Kidney glomerular epithelial cell (primary cell): ENCODE measurements at places on chromosomes 6 and 20.

DNA sequence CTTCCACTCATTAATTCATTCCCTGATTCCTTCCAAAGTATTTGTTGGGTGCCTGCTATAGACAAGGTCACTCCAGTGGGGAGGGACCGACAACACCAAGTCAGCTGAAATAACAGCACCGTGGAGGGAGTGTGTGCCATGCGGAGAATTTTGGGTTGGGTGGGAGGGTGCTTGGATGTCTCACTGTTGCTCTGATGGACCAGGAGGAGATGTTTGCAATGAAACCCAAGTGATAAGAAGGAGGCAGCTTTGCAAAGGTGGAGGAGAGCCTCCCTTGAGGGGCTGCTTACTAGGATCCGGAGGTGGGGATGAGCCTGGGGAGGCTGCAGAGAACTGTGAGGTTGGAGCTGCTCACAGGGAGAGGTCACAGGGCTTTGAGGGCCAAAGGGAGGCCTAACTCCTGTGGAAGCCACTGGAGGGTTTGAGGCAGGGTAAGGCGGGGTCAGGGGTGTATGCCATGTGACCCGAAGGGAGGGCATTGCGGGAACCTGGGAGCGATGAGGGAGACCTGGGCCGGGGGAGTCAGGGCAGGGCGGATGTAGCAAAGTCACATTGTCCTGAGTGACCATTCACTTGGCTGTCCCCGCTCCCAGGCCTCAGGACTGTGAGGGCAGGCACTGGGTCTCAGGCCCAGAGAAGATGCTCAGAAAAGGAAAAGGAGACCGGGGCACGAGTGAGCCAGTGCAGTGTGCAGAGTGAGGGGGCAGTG lies 124.5 kb downstream of the PHACTR3 start:
- no peak for DNase-seq

GRCh38 chr20:6014017-6014416 lies 39.8 kb downstream of the LRRN4 start:
- no peak for DNase-seq

- DNase-seq = no peak
Measured at GRCh38 chr20:20546402-20546801, 166.0 kb downstream of the RALGAPA2 start.

DNA sequence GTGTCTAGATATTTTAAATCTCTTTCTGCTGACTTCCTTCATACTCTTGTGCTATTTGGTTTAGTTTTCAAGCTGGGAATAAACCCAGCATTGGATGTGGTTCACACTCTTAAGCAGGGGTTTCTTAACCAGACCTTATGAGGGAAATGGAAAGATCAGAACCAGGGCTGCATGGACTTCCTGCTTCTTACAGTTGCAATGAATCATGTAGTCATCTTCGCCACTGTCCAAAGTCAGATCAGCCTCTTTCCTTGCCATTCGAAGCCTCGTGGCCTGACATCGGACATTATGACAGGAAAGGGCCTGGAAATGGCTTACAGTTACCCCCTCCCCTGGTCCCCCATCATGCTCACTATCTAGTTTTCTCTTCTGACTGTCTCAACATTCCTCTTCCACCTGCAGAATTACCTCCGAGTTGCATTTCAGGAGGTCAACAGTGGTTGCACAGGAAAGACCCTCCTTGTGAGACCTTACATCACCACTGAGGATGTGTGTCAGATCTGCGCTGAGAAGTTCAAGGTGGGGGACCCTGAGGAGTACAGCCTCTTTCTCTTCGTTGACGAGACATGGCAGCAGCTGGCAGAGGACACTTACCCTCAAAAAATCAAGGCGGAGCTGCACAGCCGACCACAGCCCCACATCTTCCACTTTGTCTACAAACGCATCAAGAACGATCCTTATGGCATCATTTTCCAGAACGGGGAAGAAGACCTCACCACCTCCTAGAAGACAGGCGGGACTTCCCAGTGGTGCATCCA lies 16.8 kb upstream of the NAA20 start:
- DNase-seq = no peak

DNA sequence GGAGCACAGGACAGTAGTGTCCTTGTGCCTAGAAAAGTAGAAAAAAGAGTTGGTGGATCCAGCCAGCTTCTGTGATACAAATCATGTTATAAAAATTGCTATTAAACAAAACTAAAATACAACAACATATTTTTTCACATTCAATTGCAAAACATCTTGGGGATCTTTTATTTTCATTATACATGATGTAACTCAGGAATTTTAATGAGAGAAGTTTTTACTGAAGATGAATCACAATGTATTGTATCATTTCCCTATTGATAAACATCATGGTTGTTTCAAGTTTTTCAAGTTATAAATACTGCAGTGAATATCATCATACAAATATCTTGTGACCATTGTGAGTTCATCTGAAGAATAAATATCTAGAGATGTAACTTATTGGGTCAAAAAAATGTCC lies 608.0 kb downstream of the PHF3 start:
- DNase-seq = no peak

- no peak for DNase-seq
Measured at GRCh38 chr20:24473435-24474223, 4.2 kb downstream of the SYNDIG1 start.

DNA sequence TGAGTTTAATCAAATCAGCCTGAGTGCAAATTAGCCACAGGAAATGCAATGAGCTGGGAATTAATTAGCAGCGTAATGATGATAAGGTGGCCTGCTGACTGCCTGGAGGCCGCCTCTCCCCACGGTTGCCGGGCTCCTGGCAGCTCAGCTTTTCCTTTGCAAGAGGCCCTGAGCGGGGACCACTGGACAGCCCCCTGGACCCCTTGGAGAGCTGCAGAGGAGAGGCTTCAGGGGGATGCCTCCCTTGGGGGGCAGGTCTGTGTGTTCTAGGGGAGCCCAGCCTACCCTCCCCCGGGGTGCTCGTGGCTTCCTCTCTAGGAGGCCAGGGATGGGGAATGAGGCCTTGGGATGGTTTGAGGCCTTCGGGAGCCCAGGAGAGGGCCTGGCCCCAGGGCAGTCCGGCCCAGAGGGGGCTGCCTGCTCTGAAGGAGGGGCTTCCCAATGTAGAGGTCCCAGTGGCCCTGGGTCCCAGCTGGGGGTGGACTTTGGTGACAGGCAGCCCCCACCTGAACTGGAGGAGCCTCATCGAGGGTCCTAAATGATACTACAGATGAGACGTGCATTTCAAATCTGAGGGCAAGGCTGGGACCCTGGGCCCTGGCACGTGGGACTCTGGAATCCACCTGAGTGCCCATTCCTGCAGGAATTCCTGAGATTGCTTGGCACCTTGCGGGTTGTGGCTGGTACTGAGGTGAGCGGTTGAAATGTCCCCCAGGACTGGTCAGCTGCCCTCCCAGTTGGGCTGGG lies 66.4 kb upstream of the BHLHE23 start:
- DNase-seq = no peak

DNA sequence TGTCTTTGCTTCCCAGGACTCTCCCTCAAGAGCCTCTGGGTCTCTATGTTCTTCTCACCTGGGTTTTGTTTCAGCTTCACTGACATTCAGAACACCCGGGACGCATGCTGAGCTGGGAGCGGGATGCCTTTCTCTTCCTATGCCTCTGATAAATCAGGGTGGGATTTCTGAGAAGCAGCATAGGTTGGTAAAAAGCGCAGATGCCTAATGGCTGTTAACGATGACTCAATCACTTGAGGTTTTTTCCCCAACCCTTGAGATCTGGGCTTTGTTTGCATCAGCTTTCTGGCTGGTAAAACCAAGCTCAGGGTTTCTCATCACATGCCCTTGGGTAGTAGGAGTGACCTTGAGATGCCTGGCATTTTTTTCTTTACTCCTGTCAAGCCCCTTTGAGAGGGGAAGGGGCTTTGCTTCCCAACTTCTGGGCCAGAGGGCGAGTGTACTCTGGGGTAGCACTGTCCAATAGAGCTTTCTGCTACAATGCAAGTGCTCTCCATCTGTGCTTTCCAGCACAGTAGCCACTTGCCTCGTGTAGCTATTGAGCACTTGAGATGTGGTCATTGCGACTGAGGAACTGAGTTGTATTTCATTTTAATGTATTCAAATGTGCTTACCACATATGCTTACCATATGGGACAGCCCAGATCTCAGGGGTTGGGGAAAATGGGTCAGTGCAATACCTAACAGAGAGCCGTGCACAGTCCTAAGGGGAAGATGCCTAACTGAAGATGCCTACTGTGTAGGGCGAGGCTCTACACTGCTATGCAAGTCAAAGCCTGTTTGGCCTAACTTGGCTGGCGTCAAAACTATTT lies 69.1 kb downstream of the PPP1R14C start:
- DNase-seq = no peak

DNA sequence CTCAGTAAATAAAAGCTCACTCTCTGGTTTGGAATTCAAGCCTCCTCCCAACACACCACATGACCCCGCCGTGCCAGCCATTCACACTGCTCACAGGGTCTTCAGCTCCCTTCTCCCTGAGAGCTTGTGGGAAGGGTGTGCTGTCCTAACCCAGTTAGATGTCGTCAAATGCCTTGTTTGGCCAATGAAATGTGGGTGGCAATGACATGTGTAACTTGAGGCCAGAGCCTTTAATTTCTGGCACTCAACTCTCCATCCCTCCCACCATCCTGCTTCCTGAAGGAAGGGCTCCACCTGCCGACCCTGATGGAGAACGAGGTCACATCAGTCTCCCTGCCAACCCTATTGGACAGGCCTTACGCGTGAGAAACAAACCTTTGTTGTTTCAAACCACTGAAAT lies 224.5 kb upstream of the AGPAT4 start:
- peak; percentile 35 for DNase-seq

- DNase-seq = no peak
Measured at GRCh38 chr6:170102038-170102437, 188.8 kb downstream of the DLL1 start.

- no peak for DNase-seq
Measured at GRCh38 chr6:169799474-169799926, 48.1 kb downstream of the ERMARD start.

DNA sequence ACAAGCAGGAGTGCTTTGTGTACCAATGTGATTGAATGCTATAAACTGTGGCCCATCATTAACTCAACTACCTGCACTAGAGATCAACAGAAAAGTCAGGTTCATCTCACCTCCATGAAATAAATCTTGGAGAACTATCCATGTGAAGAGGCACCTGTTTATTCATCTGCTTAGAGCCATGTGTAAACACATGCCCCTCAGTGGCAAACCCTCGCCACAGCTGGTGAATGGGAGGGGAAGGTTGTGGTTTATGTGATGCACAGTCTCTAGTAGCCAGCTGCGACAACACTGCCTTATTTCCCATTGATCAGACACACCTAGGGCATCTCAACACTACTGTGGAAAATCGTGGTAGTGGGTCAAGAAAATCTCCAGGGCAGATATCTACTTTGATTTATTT lies 640.2 kb downstream of the PTPRT start:
- DNase-seq = no peak

DNA sequence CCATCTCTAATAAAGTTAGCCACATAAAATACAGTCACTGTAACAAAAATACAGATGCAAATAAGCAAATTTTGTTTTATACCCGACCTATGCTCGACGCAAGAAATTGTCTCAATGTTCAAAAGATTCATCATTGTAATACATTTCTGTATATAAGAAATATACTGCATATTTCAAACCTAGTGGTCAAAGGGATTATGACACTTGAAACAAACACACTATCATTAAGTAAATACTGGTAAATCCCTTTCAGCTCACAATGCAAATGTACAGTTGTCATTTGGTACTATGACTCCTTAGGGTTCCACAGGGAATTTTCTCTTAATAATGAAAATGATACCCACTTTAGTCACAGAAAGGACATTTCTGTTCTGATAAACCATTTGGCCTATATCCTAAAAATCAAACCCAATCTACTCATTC lies 2.2 kb downstream of the HIVEP2 start:
- peak; percentile 36 for DNase-seq

GRCh38 chr20:32111753-32112152 lies 2.2 kb downstream of the TM9SF4 start:
- DNase-seq = no peak

DNA sequence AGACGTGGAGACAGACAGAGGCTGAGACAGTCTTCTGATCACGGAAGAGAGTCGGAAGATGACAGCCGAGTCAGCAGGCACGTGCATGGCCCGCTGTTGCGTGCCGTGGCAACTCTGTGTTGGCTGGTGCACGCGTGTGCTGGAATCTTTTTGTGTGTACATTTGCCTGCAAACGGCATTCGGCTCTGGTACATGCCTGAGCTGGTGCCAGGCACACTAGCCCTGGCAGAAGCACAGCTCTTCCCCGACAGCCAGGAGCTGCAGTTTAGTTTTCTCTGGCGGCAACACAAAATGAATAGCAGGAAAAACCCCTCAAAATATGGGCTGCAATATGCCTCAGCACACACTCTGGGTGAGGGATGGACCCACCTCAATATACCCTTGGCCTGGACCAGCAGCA lies 769 bp upstream of the PDYN start:
- no peak for DNase-seq

- DNase-seq = no peak
Measured at GRCh38 chr6:45946352-45946751, 69.3 kb downstream of the CLIC5 start.

DNA sequence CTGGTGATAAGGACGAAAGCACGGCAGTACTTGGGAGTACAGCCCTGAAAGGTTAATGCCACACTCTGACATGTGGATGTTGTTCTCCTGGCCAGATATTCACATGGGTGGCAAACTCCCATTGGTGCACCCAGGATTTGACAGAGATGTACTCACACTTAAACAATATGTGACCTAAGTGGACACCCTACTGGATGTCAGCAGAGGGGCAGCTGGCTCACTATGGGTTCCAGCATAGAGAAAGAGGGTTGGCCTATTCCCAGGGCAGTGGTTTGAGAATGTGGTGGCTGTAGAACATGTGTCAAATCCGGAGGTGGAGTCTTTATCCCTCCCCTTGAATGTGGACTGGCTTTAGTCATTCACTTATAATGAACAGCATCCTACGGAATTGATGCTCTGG lies 333.2 kb downstream of the DHX35 start:
- DNase-seq = no peak

GRCh38 chr6:136897071-136897470 lies 25.0 kb upstream of the SLC35D3 start:
- no peak for DNase-seq

- DNase-seq = no peak
Measured at GRCh38 chr6:7673063-7673536, 52.8 kb upstream of the BMP6 start.

GRCh38 chr6:100617633-100618350 lies 153.1 kb upstream of the SIM1 start:
- DNase-seq = no peak

GRCh38 chr6:37136821-37137200 lies 33.1 kb upstream of the PIM1 start:
- no peak for DNase-seq

- DNase-seq = no peak
Measured at GRCh38 chr6:24861934-24862333, 63.2 kb upstream of the ARMH2 start.

- no peak for DNase-seq
Measured at GRCh38 chr20:21613512-21613911, 92.0 kb upstream of the PAX1 start.

- no peak for DNase-seq
Measured at GRCh38 chr20:21326700-21327099, 23.6 kb downstream of the XRN2 start.

- DNase-seq = no peak
Measured at GRCh38 chr6:107655245-107655644, 165.3 kb downstream of the SOBP start.
